ENCODE measurements at places on chromosomes 7 and 10.

DNA sequence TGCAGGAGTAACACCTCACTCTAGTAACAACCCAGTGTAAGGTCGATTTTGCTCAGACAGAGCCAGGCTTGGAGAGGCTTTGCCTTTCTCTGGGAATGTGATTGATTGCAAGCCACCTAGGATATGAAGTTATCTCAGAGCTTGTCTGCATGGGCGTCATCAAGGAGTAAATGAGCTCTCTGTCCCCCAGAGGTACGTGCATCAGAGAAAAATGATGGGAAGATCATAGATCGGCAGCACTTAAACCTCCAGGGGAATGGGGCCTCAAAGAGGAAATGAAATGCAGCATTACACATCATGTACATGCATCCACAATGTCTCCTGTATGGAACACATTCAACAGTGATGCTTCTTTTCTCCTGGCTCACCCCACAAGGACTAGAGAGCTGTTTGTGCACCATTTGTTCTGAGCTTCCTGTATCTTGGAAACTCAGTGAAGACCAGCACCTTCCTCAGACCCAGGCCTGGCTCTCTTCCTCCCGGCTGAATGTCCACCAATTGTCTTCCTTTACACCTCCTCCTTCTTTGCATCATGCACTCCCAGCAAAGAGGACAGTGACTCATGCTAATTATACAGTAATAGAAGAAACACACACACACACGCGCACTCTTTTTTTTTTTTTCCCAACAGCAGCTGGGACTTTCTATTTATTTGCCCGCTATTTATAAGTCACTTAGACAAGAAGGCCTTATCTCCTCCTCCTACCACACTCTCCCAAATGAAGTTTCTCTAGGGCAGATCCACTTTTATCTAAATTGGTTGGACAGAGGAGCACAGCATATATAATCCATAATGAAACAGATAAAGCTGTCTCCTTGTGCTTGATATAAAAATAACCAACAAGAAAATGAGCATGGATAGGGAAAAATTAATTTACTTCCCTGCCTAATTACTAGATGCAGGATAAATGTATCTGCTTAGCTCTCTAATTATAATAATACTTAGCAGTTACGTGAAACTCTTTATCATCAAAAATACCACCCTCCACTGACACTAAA, 990.7 kb downstream of the CCSER2 start:
- DNase-seq, result no peak

DNA sequence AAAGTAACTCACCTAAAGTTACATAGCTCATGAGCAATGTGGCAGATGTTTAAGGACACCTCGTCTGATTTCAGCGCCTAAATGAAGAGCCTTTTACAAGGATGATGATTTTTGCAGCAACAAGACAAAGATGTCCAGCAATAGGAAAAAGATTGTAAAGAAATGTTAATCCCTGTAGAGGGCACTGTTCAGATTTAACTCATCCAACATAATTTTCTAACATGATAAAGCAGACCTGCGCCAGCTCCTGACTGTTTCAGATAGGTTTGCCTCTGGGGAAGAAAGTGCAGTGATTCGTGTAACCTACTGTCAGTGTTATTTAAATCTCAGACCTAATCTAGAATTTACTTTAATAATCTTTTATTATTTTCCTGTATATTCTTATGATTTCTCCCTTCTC, 595.2 kb downstream of the AUTS2 start:
- DNase-seq, result no peak

GRCh38 chr10:97711640-97712572, 1.6 kb upstream of the MARVELD1 start:
- DNase-seq, result no peak

DNA sequence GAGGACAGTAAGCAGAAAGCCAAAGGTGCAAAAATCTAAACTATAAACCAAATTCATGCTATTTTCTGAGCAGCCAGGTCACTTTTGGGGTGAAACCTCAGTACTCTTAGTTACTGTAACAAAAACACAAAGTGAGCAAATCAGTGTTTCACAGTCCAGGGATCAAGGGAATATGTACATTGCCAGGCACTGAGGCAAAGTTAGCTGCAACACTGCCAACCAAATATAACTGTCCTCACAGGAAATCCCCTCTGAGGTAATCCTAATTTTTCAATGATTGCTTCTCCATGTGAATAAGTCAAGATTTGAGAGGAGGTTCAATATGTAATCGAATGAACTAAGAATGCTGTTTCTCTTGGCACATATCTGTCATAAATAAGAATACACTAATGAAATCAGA, 229.7 kb downstream of the TSPAN12 start:
- DNase-seq, result no peak

DNA sequence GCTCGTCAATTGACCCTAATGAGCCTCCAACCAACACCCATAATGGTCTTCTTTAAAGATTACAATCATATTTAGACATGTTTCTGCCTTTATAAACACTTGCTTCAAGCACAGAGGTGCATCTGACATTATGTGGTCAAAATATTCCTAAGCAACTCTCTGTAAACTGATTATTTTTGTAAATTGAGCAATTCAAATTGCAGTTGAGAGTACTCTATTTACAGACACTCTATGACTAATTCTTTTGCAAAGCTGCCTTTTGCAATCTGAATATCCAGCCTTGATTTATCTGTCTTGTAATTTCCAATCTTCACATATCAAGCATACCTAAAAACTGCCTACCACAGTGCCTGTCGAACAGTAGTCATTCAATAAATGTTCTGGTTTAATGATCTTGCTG, 112.0 kb downstream of the PDE1C start:
- DNase-seq, result no peak

GRCh38 chr7:81790120-81790500, 20.3 kb upstream of the HGF start:
- no peak for DNase-seq

DNA sequence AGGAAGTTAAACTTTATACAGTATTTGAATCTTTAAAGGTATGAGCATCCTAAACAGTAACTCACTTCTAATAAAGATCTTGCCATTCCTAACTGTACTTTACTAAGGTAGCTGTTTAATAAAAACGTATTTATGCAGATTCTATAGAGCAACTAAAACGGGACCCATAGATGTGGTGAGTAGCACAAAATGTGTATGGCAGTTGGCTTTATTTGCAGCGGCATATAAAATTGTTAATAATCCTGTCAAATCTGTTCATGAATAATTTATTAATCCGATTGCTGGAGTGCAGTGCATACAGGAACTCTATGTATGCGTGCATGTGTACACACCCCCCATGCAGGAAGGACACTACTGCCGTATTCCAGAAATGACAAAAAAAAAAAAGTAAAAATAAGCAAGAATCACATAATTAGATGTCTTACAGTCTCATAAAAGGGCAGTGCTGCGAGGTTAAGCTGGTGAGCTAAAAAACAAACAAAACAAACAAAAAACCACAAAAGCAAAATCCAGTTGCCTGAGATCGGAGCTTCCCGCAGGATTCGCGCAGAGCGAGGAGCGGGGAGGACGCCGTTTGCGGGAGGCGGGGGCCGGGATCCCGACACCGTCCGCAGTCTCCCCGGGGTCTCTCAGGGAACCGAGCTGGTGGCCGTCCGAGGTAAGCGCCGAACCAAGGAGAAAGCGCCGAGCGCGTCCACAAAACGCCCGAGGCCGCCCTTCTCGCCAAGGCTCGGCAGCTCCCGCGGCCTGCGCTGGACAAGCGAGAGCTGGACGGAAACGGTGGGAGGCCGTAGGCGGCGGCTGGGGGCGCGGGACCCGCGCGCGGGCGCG, 518 bp upstream of the COMMD3 start:
- no peak for DNase-seq

DNA sequence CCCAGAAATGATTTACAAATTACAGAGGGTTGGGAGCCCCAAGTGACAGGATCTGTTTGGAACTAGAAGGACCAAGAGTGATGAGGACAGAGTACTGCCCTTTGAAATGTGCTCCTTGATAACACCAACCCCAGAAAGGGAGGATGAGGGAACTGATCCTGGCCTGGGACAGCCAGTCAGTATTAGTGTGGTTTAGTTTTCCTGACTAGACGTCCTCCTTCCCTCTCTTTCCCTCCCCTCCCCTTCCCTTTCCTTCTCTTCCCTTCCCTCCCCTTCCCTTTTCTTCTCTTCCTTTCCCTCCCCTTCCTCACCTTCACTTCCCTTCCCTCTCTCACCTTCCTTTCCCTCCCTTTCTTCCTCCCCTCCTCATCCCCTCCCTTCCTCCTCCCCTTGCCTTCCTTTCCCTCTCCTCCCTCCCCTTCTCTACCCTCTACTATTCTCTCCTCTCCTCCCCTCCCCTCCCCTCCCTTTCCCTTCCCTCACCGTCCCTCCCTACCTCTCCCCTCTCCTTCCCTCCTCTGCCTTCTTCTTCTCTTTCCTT, 31.0 kb upstream of the BICC1 start:
- DNase-seq, result no peak

- no peak for DNase-seq
Observed at GRCh38 chr7:21106296-21106732, 319.6 kb upstream of the SP8 start.
